OCI-M1 (cell line): ENCODE measurements at places on chromosomes 5 and 9.

DNA sequence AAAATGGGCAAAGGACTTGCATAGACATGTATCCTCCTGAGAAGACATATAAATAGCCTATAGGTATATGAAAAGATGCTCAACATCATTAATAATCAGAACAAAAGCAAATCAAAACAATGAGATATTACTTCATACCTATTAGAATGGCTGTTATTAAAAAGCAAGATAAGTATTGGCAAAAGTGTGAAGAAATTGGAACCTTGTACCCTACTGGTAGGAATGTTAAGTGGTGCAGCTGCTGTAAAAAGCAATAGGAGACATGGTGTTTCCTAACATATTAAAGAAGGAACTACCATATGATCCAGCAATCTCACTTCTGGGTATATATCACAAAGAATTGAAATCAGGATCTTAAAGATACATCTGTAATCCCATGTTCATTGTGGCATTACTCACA, 69.8 kb upstream of the PRR16 start:
- DNase-seq: no peak

GRCh38 chr5:90881626-90882150, 323.1 kb downstream of the ADGRV1 start:
- no peak for DNase-seq

DNA sequence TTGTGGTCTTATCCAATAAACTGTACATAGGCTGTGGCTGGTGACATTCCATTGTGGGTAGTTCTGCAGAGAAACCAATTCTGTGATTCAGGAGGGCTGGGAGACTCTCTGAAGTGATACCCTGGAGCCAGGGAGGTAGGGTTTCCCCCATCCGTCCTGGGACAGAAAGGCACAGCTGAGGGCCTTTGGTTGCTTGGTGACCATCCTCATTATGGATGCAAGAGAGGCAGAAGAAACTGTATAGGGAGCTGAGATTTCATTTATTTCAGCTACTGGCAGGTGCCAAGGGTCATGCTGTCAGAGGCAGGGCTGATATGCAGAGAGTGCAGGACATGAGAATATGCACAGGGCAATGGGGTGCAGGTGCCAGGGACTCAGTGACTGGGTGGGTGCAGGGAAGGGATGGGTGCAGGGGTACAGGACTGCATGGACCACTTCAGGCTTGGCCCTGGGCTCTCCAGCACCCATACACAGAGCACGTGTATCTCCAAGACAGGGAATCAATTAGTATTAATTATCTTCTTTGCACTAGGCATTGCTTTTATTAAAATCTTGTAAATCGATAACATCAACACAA, 236.5 kb downstream of the ICE1 start:
- no peak for DNase-seq

- no peak for DNase-seq
These were observed 259.1 kb upstream of the CDH12 start for GRCh38 chr5:23112237-23112636.

DNA sequence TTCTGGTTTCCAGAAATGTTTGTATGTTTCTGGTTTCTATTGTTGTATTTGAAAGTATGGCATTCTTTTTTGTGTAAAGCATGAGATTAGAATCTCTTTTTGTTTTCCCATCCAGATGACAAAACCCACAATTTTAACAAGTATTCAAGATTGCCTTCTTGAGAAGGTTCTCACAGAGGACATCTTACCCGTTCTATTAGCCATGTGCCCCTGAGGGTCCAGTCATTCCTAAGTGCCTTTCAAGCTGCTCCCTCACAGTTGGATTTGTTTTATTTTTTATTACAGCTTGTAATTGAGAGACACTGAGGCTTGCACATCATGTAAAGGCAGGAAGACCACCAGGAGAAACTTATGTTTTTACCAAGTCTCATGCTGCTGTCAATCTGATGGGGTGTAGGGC, 19.3 kb upstream of the LOX start:
- DNase-seq: no peak

- no peak for DNase-seq
These were observed 90.2 kb upstream of the TAS2R1 start for GRCh38 chr5:9720361-9720760.

DNA sequence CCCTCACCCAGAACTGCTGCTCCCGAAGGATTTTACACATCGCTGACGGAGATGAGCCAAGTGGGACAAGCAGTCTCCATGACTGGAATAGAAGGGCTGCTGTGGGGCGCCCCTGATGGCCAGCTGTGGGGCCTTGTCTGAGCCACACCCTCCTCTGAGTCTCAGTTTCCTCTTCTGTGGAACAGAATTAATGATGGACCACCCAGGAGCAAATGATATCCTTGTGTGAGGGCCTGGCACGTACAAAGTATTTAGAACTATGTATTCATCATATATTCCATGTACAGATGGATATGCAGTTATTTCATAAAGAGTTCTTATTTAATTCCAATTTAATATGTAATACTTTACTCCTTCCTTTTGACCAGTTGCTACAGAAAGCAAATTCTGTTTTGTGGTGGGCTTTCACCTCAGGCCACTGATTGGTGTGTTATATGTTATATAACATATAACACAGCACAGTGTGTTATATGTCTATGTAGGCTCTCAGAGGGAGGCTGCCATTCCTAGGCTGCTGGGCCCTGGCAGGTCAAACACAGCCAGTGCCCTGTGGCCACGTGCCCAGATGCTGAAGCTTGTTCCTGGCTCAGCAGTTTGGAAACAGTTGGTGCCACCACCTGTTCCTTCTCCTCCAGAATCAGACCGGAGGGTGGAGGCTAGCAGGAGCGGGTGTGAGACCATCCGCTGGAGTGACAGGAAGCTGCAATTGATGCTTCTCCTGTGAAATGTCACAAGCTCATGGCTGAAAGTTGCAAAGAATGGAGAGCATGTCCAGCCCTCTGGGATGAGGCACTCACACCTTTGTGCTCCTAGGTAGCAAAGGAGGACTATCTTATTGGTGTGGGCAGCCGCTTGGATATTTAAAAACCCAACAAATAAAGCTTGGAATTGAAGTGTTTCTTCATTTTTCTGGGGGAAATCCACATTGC, 4.4 kb upstream of the FGD3 start:
- no peak for DNase-seq

DNA sequence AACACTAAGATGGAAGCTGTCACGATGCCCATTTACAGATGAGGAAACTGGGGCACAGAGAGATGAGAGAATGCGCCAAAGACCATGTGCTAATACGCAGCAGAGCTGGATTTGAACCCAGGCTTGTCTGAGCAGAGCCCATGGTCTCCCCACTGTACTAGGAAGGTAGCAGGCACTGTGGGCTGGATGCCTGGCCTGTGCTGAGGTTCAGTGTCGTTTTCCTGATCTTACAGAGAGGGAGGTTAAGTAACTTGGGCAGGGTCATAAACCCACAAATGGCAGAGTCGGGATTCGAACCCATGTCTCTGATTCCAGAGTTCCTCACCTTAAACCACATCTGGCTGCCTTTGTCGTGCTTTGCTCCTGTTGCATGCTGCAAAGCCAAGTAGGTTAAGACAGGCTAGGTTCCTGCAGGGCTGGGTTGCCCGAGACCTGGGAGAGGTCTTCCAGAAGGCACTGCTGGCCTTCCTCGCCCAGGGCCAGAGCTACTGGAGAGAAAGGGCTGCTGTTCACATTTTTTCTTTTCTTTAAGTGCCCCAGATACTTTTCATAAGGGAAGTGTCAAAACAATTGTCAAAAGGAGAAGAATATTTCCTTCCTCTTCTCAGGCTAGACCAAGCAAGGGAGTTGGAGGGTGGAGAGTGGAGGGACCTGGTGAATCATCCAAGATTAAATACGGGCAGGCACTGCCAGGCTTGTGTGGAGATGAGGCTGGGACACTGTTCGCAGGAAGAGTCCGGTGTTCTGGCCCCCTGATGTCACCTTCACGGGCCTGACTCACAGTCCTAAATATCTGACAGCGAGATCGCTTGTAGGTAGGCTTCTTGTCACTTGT, 3.2 kb downstream of the NEK6 start:
- peak; percentile 65 for DNase-seq

- DNase-seq: peak; percentile 73
These were observed 42.8 kb downstream of the NFIB start for GRCh38 chr9:14271093-14271673.

- DNase-seq: no peak
These were observed 36.1 kb downstream of the DAP start for GRCh38 chr5:10724781-10725507.

DNA sequence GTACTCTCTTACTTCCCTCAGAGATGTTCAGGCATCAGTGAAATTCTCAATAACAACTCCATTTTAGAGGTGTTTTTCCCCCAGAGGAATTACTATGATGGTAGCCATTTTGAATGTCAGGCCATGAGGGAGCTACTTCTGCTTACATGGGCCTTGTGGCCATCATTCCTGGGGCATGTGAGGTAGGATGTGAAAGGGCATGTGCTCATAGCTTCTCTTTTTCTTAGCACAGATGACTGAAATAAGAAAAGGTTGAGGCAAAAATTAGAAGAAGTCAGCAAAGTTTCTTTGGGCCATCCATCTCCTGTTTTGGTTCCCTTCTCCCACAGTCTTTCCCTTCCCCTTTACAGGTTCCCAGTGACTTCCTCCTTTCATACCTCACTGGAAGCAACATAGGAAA, 68.8 kb downstream of the FEM1C start:
- DNase-seq: no peak

- no peak for DNase-seq
These were observed 360.7 kb downstream of the ARHGEF28 start for GRCh38 chr5:73986729-73987128.

GRCh38 chr5:73135429-73136054, 15.2 kb downstream of the TMEM171 start:
- DNase-seq: peak; percentile 16

DNA sequence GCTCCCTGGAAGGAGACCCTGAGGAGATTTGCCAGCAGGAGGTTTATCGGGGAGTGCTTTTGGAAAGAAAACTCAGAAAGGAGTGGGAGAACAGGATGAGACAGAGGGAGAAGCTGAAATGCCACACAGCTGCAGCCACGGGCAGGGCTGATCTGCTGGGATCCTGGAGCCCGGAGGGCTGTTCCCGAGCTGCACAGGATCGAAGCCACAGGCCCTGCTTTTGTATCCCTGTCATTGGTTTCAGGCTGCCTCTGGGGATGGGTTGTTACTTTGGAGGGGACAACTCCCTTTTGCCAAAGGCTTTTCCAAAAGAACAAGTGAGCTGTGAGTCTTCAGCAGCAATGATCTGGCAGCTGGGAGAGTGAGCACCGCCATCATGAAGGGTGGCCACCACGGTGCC, 152.5 kb upstream of the PTCH1 start:
- no peak for DNase-seq

- DNase-seq: no peak
These were observed 56.0 kb upstream of the AGXT2 start for GRCh38 chr5:35103637-35104299.

GRCh38 chr9:19252174-19252884, 21.8 kb downstream of the DENND4C start:
- peak; percentile 38 for DNase-seq

- peak; percentile 69 for DNase-seq
These were observed 123.0 kb upstream of the LHFPL2 start for GRCh38 chr5:78771260-78772205.

GRCh38 chr5:170522211-170523141, 18.7 kb downstream of the KCNIP1 start:
- no peak for DNase-seq

- DNase-seq: no peak
These were observed 64.2 kb upstream of the CPEB4 start for GRCh38 chr5:173823721-173824567.

DNA sequence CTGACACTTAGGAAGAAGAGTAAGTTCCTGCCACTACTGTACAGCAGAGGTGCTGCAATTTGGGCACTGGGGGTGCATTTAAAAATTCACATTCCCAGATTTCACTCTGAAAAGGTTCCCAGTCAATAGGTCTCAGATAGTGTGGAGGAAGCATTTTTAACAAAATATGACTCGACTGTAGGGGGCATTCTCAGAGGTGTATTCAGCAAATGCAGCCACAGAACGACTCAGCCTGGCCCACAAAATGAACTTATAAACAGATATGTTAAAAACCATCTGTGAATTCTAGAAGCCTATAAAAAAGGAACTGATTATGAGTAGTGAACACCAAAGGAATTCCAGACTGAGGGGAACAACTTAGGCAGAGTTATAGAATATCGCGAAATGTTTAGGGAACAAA, 31.1 kb downstream of the MLLT3 start:
- DNase-seq: no peak

- DNase-seq: no peak
These were observed 55.3 kb downstream of the ENTREP1 start for GRCh38 chr9:69380301-69380700.

GRCh38 chr5:35138232-35138631, 90.5 kb upstream of the AGXT2 start:
- no peak for DNase-seq

DNA sequence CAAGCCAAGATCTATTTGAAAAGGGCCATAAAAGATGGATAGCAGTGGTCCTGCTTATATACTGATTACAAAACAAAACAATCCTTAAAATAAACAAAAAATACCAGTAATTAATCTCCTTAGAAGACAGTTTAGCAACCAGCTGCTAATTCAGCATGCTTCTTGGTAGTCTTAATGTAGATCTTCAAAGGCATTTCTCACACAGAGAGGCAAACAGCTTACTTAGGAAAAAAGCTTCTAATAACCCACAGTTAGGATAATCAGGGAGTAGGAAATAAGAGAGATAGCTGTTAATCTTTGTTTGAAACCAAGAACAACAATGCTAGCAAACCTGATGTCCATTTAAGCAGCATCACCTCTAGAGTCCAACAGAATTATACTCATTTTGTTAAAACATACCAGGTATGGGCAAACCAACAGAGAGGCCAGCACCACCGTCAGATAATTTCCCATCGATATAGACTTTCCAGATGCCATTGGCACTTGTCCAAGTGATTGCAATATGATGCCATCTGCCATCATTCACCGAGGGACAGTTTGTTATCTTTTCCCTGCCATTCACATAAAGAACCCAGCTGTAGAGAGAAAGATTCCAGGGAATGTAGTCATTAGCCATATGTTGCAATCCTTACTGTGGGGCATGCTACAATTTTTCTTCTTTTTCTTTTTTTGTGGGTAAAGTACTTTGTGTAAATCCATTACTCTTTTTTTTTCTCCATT, 105.6 kb upstream of the TXNDC8 start:
- DNase-seq: peak; percentile 24

DNA sequence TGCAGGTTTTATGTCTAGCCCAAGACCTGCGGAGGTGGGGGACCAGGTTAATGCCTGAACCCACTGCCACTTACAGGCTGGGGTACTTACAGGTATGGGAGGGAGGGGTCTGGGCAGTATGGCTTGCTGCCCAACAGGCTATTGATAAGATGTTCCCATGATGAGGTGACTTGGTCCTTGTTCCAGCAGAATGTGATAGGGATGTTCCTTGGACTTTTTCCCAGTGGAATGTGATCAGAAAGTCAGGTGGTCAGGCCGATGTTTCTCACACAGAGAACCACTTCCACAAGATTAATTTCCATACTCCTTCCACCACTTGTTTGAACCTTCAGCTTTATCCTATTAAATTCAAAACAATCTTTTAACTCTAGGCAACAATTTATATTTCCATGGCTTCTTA, 27.0 kb upstream of the GPX3 start:
- DNase-seq: no peak

DNA sequence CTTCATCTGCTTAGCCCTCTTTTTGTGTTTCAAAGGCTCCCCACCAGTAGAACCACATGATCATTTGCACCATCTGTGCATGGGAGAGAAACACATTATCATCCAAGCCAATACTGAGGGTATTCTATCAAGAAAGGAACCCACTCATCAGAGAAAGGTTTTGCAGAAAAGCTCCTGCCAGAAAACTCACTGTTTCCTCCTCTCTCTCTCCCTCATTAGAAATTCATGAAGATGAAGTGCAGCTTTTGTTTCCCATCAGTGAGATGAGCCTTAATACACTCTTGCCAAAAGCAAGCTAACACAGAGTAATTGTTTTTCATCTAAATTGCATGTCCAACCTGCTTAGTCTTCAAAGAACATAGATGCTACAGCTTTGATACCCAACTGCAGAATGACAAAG, 142.4 kb upstream of the GRAMD2B start:
- DNase-seq: no peak
